ENCODE measurements at places on chromosomes 4 and X. TPM values are rescaled to one million over a fixed set of nuclear protein-coding genes. Genes with fewer than 3 reads are reported as not detected.

The TCP11X2 gene
- total RNA-seq: not detected

The ANKRD50 gene
- 4.0 TPM for total RNA-seq

DNA sequence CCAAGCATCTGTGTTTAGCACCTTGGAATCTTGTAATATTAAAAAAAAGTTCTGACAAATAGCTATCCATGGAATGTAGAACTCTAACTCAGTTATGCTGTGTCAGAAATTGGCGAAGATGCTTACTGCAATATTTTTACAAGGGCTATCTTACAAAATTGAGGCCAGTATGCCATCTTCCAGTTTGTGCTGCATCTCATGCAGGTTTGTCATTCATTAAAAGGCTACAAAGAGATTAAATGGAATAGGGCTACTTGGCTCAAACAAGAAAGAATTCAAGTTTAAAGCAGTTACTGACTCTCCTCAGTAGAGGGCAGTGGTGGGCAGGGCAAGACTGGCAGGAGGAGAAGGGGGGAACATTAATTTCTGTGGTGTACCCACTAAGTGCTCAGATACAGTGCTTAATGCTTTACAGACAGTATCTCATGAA lies 66.5 kb downstream of the SHROOM4 start:
- no peak overlapping the region for H3K27ac ChIP-seq
- no peak for DNase-seq
- no peaks in the 10 kb centered on the region for H3K36me3 ChIP-seq
- no peaks in the 10 kb centered on the region for H3K4me1 ChIP-seq
- H3K27me3 ChIP-seq: peaks cover 21% of the 10 kb centered on the region

- no peak for DNase-seq
- H3K4me3 ChIP-seq: no peak overlapping the region
- H3K27me3 ChIP-seq: no peaks in the 10 kb centered on the region
- peaks cover 7% of the 10 kb centered on the region for H3K4me1 ChIP-seq
Observed at GRCh38 chr4:76224171-76224570, 10.5 kb upstream of the SCARB2 start.
